ENCODE measurements at places on chromosomes 12 and 14.
A peak's percentile ranks its signal among the peaks of the same experiment; 100 is the strongest.

DNA sequence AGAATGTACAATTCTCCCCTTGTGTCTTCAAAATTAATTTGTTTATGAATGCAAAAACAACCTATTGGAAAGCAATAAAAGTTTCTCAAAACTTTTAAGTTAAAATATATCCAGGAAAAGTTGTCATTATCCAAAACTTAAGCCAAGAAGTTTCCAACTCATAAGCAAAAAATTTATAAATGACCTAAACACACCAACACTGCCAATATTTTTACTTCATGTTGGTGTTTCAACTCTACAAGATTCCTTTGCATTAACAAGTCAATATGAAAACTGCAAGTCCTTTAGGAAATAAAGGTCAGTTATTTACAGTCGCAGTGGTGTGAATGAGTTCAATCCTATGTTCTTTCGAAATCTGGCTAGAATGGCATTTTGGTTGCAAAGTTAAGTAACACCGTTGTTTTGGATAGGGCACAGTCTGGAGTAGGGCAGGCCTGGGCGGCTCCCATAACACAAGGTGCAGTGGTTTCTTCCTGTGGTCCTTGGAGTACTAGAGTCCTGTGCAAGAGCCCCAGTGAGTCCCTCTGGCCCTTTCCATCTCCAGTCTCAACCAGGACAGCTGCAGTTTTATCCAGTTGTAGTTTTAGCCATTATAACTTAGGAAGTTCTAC lies 151.4 kb downstream of the MED13L start:
- DNase-seq = peak; percentile 67

DNA sequence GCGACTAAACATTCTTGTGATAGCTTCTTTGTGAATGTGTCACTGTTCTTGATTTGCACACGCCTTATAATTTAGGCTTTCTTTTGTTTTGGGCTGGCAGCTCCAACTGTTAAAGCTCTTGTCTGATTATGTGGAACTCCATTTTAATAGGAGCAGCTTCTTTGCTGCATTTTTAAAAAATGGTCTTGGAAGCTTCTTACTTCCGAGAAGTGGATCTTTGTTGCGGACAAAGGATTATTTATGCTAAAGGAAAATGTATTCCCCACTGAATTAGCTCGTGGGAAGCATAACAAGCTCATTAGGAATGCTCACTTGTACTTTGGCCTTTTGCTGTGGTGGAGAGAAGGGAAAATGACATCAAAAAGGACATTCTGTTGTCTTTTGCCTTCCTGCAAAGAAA lies 20.0 kb downstream of the GAS2L3 start:
- DNase-seq = peak; percentile 62

DNA sequence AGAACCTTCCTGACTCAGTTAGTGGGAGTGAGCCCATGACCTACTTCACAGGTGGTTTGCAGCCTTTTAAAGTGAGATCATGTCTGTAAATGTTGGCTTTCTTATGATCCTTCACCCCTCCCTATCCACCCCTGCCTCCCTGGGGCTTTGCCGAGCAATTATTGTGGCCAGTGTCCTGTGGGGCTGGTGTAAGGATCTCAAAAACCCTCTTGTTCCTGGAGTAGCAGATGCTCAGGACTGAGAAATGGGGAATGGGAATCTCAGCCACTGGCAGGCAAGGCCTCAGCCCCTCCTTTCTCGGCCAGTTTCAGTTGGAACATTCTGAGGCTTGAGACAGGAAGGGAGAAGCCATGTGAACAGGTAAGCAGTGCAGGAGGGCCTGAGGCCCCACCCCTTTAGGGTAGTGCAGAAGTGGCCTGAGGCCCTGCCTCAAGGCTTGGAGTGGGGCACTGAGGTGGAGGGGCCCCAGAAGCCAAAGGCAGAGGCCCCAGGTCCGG lies 53.8 kb downstream of the PLEKHG3 start:
- DNase-seq = peak; percentile 35

DNA sequence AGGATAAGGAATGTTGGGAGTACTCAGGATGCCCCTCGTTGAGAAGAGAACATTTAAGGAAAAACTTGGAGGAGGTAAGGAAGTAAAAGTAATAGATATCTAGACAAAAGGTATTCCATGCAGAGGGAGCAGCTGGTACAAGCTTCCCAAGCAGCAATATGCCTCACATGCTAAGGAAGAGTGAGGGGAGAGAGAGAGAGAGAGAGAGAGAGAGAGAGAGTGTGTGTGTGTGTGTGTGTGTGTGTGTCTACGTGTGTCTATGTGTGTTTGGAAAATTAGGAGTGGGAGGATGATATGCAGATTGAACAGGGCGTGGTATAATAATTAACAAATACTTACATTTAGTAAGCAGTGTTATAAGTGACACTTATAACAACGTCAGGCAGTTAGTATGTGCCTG lies 9.2 kb upstream of the PARP11 start:
- DNase-seq = no peak

- peak; percentile 62 for DNase-seq
These were observed 48.2 kb upstream of the MANSC4 start for GRCh38 chr12:27828196-27828595.

- no peak for DNase-seq
These were observed 1.8 kb upstream of the COX14 start for GRCh38 chr12:50110127-50110761.

- no peak for DNase-seq
These were observed 115.7 kb downstream of the ANO6 start for GRCh38 chr12:45331552-45331951.

DNA sequence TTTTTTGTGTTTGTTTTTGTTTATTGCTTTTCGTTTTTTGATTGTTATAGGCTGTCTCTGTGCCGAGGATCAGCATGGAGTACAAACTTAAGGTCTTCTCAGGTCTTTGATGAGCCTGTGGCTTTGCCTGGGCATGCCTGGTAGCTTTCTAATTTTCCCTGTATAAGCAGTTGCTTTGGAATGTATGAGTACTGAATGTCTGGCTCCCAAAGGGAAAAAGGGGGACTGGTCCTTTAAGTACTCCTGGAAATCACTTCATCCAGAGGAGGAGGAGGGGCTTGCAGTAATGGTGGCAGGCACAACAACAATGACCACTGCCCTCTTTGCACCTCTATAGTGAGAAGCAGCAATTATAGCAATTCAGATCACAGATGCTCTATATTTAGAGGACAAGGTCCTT lies 67.6 kb upstream of the TTC7B start:
- no peak for DNase-seq

DNA sequence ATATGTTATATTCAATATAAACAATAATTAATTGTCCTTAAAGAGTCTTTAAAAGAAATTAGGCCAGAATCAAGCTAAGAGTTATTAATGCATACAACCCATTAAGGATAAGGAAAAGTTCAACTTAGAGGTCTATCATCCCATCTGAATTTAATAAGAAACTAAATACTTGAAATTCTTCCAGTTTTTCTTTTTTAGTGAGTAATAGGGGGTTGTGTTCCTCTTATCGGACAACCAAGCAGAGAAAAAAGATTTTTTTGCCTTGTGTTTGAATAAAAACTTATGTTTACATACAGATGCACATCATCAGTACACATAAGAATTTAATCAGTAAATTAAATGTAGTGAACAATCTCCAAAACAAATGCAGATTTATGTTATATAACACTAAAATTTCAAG lies 32.5 kb downstream of the PAWR start:
- DNase-seq = peak; percentile 65

DNA sequence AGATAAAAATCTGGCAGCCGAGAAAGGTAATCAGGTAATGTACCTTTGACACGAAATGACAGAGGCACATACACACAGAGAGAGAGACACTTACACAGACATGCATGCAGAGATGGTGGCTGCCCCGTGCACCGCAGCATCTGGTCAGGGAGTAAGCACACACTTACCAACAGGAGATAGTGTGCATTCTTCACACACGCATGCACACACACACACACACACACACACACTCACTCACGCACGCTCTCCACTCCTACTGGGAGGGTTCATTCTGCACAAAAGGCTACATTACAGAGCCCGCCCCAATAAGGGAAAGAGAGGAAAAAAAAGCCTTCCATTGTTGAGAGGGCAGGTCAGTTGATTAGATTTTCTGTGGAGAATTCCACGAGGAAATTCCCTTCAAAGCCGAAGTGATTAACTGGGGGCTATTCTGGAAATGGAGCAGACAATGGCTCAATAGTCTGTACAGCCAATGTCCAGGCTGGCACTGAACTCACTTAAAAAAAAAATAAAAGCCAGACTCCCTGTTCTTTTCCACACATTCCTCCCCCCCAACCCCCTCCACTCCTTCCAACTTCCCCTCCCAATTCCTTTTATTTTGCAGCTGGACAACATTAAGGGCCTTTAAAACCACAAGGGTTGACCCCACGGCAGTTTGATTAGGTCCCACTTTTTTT lies 1.4 kb upstream of the SOX5 start:
- DNase-seq = no peak

GRCh38 chr12:116448165-116448739 lies 110.9 kb upstream of the MAP1LC3B2 start:
- no peak for DNase-seq

GRCh38 chr14:96263347-96264199 lies 7.6 kb downstream of the BDKRB1 start:
- no peak for DNase-seq

GRCh38 chr14:54638135-54638446 lies 71.2 kb downstream of the SAMD4A start:
- no peak for DNase-seq

DNA sequence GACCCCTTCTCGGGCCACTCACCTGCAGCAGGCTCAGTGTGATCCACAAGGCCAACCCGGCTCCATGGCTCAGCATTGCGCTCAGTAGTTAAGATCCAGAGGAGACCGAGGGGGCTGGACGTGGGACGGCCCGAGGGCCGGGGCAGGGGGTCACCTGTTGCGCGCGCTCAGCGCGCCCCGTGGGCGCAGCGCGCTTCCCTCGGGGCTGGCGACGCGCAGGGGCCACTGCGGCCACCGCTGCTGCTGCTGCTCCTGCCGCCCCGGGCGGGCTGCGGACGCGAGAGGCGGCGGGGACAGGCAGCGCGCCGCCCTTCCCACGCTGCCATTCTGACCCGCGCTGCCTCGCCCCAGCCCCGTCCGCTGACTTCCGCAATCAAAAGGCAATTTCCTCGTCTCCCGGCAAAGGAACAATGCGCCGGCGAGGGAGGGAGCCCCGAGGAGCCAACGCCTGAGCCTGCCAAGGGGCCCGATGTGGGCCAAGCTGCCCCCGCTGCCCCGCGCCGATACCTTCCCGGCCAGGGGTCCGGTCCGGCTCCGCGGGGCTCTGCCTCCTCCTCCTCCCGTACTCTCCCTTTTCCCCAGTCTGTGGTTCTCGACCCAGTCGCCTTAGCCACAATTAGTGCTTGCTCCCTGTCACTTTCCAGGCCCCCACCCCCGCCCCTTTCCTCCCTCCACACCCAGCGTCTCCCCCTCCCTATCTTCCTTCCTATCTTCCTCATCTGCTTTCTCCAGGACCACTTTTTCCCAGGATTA lies 27.3 kb downstream of the PTPRB start:
- DNase-seq = peak; percentile 73

DNA sequence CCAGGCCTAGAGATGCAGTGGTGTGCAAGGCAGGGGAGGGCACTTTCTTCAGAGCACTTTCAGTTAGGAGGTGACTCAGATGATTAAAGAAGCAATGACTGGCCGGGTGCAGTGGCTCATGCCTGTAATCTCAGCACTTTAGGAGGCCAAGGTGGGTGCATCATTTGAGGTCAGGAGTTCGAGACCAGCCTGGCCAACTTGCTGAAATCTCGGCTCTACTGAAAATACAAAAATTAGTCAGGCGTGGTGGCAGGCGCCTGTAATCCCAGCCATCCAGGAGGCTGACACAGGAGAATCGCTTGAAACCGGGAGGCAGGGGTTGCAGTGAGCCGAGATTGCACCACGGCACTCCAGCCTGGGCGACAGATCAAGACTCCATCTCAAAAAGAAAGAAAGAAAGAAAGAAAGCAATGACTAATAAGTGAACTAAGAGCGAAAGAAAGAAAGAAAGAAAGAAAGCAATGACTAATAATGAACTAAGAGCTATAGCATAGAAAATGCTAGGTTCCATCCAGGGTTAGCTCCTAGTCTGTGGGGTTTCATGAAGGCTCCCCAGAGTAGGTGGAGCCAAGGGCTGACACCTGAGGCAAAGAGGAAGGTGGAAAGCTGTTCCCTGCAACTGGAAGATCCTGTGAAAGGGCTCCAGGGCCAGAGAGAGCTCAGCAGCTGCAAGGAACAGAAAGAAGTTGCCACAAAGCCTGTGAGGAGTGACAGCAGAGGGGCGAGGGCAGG lies 334.5 kb downstream of the CACNA1C start:
- peak; percentile 74 for DNase-seq

DNA sequence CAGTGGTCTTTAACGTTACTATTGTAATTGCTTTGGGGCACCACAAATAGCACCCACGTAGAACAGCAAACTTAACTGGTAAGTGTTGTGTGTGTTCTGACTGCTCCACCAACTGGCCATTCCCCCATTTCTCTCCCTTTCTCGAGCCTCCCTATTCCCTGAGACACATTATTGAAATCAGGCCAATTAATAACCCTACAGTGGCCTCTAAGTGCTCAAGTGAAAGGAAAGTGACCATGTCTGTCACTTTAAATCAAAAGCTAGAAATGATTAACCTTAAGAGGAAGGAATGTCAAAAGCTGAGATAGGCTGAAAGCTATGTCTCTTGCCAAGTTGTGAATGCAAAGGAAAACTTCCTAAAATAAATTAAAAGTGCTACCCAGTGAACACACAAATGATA lies 22.3 kb downstream of the PPP1R13B start:
- DNase-seq = no peak

- DNase-seq = peak; percentile 88
These were observed 9.6 kb upstream of the RPAP3 start for GRCh38 chr12:47715393-47715876.

GRCh38 chr12:91833780-91834359 lies 311.8 kb downstream of the BTG1 start:
- DNase-seq = no peak

- peak; percentile 83 for DNase-seq
These were observed 12.1 kb upstream of the LTA4H start for GRCh38 chr12:96047229-96048211.

DNA sequence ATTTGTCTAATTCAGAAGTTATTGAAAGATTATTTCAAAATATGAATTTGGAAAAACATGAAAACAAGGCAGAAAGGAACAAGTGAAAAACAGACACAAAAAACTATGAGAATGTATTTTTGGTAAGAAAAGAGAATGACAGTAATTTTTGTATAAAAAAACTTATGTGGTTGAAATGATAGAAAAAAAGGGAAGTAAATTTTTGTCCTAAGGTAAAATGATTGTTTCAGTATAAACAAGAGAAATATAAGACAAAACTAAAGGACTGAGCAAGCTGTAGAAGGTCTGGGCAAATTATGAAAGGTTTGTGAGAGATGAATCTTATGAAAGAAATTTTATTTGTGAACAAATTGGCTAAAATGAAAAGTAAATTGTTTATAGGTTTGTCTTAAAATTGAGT lies 44.6 kb downstream of the CEP83 start:
- no peak for DNase-seq
